ENCODE measurements at places on chromosomes 7 and 10.

DNA sequence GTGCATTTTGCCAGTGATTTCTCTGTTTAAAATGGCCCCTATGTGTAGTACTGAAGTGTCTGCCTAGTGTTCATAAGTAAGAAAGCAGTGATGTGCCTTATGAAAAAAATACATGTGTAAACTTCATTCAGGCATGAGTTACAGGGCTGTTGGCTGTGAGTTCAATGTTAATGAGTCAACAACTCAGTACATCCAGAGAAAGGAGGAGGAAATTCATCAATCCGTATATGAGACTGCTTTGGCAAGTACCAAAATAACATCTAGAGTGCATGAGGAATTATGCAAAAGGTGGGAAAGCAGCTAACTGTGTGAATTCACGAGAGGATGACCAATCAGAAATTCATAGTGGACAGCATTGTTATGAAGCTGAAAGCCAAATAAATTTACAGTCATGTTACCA, 255.6 kb downstream of the ZEB1 start:
- no peak overlapping the region for H3K27ac ChIP-seq
- peaks cover 11% of the 10 kb centered on the region for H3K4me1 ChIP-seq
- H3K4me3 ChIP-seq, result no peak overlapping the region
- DNase-seq, result no peak

GRCh38 chr7:1124164-1124563, 35.8 kb downstream of the ZFAND2A start:
- no peak overlapping the region for H3K4me3 ChIP-seq
- H3K4me1 ChIP-seq, result peaks cover 8% of the 10 kb centered on the region
- H3K27ac ChIP-seq, result no peak overlapping the region
- no peak for DNase-seq
- H3K27me3 ChIP-seq, result no peaks in the 10 kb centered on the region

GRCh38 chr10:102452672-102453340, 1.5 kb upstream of the C10orf95 start:
- H3K36me3 ChIP-seq, result no peaks in the 10 kb centered on the region
- DNase-seq, result no peak
- peak overlapping the region; percentile 61 for H3K4me3 ChIP-seq
- H3K27me3 ChIP-seq, result peaks cover 3% of the 10 kb centered on the region

- H3K27ac ChIP-seq, result no peak overlapping the region
- DNase-seq, result no peak
- no peaks in the 10 kb centered on the region for H3K27me3 ChIP-seq
Measured at GRCh38 chr10:81696609-81697388, 178.2 kb upstream of the NRG3 start.

DNA sequence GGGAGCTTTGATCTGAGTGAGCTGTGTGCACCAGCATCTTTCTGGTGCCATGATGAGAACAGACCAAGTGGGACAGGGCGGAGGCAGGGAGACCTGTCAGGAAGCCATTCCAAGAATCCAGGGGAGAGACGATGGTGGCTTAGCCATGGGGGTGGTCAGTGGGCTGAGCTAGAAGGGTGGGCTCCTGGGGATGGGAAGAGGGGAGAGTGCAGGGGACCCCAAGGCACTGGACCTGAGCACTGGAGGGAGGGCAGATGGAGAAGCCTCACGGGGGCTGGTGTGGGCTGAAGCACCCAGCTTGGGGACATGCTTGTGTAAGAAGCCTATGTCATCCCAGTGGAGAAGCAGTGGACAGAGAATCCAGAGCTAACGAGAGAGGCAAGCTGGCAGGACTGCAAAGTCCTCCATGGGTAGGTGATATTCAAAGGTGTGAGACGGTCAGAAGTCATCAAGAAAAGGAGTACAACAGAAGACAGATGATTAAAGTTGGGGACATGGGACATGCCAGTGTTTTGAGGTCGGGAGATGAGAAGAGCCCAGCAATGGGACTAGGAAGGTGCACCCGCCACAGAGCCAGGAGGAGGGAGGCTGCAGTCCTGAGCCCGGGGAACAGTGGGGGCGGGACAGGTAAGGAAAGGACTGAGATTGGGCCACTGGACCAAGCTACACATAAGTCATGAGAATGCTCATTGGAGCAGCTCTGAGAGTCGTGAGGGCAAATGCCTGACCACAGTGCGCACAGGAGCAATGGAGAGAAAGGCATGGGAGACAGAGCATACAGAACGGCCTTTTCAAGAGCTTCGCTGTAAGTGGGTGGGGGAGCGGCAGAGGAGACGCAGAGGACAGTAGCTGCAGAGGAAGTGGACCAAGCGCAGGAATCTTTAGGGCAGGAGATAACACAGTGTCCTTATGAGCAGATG, 72.0 kb downstream of the GRID1 start:
- peaks cover 16% of the 10 kb centered on the region for H3K27me3 ChIP-seq
- no peaks in the 10 kb centered on the region for H3K4me1 ChIP-seq
- no peak for DNase-seq
- no peak overlapping the region for H3K4me3 ChIP-seq

Data from neural crest cell (in vitro differentiated cells).